ENCODE measurements at places on chromosomes 1 and 21. TPM values are rescaled to one million over a fixed set of nuclear protein-coding genes. Genes with fewer than 3 reads are reported as not detected.

DNA sequence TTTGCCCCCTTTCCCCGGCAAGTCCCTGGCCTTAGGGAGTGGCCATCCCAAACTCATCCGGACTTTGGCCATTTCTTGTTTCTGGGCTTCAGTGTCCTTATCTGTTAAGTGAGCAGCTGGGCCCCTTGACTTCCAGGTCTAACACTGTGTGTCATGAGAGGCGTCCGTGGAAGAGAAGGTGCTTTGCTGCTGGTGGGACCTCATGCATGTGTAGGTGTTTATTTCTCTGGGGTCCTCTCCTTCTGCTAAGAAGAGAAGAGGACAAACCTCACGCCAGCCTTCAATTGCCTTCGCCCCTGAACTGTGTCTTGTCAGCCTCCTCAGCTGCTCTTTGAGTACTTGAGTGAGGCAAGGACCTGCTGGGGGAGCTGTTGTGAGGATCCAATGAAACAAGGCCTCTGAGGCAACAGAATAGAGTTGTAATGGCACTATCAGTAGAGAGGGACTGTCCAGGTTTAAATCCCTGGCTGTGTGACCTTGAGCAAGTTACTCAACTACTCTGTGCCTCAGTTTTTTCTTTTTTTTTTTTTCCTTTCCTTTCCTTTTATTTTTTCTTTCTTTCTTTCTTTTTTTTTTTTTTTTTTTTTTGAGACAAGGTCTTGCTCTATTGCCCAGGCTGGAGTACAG, 72.5 kb downstream of the RUNX3 start:
- no peaks in the 10 kb centered on the region for H3K36me3 ChIP-seq
- H3K4me3 ChIP-seq, result no peak overlapping the region
- DNase-seq, result no peak
- peaks cover 57% of the 10 kb centered on the region for H3K27me3 ChIP-seq
- H3K27ac ChIP-seq, result no peak overlapping the region

RIPK4 gene
- total RNA-seq, result 93.5 TPM

ANKRD35 gene
- total RNA-seq, result 12.1 TPM

TAL1 gene
- total RNA-seq, result 3.6 TPM

SLC44A3 gene
- total RNA-seq, result 8.4 TPM

- no peak overlapping the region for H3K4me3 ChIP-seq
- H3K36me3 ChIP-seq, result no peaks in the 10 kb centered on the region
- H3K27ac ChIP-seq, result peak overlapping the region; percentile 31
Measured at GRCh38 chr1:204348242-204348641, 11.5 kb downstream of the PLEKHA6 start.

GRCh38 chr1:36095760-36096405, 7.2 kb downstream of the ADPRS start:
- H3K4me1 ChIP-seq, result peaks cover 11% of the 10 kb centered on the region
- H3K27ac ChIP-seq, result no peak overlapping the region
- no peak overlapping the region for H3K4me3 ChIP-seq
- no peak for DNase-seq
- peaks cover 62% of the 10 kb centered on the region for H3K36me3 ChIP-seq
